Cortex of kidney (tissue), 1 donor: ENCODE measurements at places on chromosomes 5 and 9.

- DNase-seq: no peak
Measured at GRCh38 chr5:137462816-137463520, 36.2 kb downstream of the SPOCK1 start.

GRCh38 chr5:83595217-83595616 lies 123.7 kb downstream of the VCAN start:
- DNase-seq: no peak

GRCh38 chr9:100573655-100574260 lies 4.1 kb upstream of the CAVIN4 start:
- no peak for DNase-seq

- no peak for DNase-seq
Measured at GRCh38 chr5:52746539-52746938, 41.2 kb upstream of the ITGA1 start.

GRCh38 chr5:88886746-88887341 lies 3.9 kb upstream of the MEF2C start:
- no peak for DNase-seq

GRCh38 chr9:77802515-77803293 lies 154.6 kb upstream of the GNA14 start:
- DNase-seq: no peak

GRCh38 chr5:123176938-123177275 lies 87.9 kb downstream of the PRDM6 start:
- DNase-seq: no peak

GRCh38 chr9:108479989-108480652 lies 375.7 kb downstream of the ACTL7B start:
- no peak for DNase-seq

GRCh38 chr5:7425830-7426229 lies 29.9 kb downstream of the ADCY2 start:
- no peak for DNase-seq

GRCh38 chr5:139394654-139395566 lies at the start of gene PROB1:
Gene PROB1, minus strand, starts transcription at chr5:139395104. Its CDS starts 23 bp downstream, at chr5:139395081.
- DNase-seq: no peak

- no peak for DNase-seq
Measured at GRCh38 chr9:29958469-29958868, 2385.2 kb upstream of the C9orf72 start.

DNA sequence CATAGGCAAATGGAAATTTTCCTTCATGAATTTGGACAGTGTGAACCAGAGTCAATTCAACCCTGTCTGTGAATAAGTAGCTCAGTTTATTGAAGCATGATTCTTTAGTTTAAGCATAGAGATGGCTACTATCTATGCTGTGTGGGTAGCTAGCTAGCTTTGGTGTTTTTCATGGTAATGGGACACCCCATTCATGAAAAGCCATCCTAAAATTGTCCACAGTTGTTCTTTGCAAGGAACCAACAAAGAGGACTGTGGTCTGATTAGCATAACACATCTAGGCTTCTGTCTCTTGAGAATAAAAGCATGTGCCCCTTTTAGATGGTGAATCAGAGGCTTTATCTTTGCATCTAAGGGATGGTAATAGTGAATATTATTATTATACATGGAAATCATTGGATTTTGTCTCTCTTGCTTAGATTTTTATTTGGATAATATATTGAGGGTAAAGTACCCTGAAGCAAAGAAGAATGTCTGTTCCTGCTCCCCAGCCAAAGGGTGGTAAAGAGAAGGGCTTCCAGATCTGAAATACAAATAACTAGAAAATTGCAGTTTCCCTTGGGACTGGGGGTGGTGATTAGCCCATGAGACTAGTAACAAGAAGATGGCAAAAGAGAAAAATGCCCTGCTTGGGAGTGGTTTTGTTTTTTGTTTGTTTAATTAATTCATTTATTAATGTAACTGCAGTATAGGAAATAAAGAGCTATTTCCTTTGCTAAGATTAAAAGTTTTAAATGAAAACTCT lies 624.2 kb upstream of the ZNF608 start:
- DNase-seq: no peak

GRCh38 chr5:143495821-143496275 lies 92.4 kb upstream of the NR3C1 start:
- no peak for DNase-seq

DNA sequence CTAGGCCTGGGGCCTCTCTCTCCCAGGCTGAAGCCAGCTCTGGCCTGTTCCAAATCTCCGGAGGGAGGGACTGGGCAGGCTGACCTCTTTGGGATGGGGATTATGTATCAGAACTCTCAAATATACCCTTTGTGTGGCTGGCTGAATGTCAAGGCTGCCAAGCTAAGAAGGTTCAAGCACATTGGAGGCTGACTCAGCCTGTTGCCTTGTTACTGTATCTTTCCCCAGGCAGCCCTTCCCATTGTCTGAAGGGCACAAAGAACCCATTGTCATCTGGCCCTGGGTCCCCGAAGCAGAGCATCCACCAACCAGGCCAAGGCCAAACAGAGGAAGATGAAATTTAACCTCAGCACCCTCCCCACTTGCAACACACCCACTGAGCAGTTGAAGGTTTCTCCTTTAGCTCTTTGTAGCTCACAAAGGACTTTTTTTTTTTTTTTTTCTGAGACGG lies 7.3 kb upstream of the SPARC start:
- DNase-seq: no peak

GRCh38 chr5:125421006-125421405 lies 674.6 kb upstream of the ZNF608 start:
- no peak for DNase-seq

- DNase-seq: no peak
Measured at GRCh38 chr5:55903121-55903701, 52.1 kb downstream of the IL31RA start.

DNA sequence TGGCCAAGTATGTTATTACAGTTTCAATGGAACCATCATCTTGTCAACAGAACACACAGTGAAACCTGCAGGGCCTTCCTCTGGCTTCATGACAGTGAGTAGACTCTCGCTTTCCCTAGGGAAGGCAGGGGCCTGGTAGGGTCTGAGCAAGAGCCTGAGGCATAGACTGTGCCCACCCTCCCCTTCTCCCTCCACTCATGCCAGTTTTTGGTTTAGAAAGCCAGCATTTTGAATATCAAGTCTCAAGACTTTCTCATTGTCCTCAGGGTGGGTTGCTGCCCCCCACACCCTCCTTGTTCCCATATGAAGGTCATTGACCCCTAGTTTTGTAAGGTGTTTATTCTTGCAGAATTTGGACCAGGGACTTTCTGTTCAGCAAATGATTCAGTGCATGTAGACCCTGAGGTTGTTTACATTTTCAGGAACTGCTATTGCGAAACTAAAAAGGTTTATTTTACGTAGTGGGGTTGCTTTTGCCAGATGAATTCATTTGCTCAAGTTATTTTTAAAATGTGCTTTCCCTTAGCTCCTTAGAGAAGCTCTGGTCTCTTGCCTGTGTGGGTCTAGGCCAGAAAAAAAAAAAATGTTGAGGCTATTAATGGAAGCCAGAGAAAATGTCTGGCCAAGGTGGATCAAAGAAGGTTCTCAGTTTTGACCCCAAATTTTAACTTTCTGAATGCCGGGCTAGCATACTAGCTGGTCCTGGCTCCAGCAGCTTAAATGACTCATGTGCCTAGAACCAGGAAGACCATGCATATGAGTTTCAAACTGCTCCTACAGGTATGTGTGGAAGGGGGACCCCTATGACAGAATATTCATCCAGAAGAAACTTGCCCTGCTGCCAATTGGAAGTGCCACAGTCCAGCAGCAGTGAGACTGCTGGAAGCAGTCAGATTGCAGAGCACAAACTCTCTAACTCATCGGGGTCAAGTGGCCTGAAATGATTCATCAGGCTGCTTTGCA lies 10.1 kb upstream of the MOB3B start:
- no peak for DNase-seq

- no peak for DNase-seq
Measured at GRCh38 chr5:40410231-40410861, 269.4 kb upstream of the PTGER4 start.

- no peak for DNase-seq
Measured at GRCh38 chr5:160348080-160348479, 22.3 kb downstream of the C1QTNF2 start.

DNA sequence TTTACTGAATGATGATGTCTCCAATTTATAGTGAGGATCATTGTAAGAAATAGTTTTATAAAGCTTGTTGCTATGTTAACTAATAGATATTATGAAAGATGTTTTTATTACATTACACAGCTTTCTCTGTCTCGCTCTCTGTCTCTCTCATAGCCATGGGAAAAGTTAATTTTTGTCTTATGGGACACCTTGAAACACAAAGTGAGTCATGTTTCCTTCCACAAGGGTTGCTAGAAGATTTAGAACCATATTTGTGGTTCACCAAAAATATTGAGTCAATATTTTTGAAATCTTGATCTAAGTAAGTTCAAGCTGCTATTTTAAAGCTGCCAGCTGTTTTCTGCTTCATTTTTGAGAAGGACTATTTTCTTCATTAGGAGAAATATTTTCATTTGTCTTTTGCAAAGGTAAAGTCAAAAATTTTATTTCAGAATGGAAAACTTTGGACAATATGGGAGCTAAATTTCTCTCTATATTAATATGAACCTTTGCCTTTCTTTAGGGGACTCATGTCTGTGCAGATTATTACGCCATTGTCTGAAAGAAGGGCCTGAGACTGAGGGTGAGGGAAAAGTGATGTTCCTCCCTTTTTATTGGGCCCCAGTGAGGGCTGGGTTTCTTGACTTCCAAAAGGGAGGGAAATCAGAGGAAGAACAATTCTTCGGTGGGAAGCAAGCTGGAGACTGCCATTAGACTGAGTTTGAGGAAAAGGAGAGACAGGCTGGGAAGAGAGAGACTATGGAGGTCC lies 87.9 kb upstream of the SLC24A2 start:
- no peak for DNase-seq

GRCh38 chr5:179596421-179596820 lies 27.1 kb downstream of the HNRNPH1 start:
- DNase-seq: no peak

DNA sequence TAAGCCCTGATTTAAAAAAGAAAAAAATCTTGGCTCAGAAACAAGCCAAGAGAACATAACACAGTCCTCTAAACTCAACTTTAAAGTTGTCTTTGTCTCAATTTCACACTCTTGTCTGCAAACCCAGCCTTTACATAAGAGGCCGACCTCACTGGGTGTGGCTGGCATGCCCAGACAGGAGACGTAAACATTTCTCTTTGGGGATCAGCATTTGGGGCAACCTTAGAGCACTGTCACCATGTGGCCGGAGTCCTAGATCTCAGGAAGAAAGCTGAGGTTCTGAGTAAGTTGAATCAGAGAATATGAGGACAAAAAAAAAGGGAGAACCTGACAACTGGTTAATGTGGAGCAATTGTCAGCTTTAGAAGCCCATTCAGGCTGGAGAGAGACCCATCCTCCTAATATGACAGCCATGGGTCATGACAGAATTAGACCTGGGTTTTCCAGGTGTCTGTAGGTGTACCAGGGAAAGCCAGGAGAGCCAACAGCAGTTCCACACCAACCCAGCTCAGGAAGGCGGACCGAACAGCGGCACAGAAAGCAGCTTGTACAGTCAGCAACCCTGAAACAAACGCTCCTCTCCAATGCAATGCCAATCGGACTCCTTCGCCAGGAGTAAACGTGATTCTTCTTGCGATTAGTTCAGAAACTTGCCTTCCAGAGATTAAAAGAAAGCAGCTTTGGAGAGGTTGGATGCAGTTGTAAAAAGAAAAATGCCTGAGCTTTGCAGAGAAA lies 97.9 kb upstream of the MAP3K1 start:
- no peak for DNase-seq

GRCh38 chr9:133474853-133475252 lies 4.0 kb downstream of the SLC2A6 start:
- DNase-seq: no peak
